ENCODE measurements at places on chromosomes 1 and 21.

DNA sequence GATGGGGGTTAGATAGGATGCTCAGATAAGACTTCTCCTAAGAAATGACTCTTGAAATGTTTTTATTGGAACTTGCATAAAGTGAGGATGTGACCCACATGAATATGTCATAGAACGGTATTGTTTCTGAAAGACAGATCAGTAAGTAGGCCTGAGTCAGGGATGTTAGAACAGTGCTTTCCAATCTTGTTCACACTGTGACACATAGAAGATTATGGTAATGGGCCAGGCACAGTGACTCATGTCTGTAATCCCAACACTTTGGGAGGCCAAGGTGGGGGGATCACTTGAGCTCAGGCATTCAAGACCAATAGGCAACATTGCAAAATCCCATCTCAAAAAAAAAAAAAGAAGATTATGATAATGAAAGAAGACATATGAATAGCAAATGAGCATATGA, 32.9 kb downstream of the FMO4 start:
- DNase-seq, result no peak

- no peak for DNase-seq
Measured at GRCh38 chr1:185016880-185017279, 28.5 kb upstream of the RNF2 start.

DNA sequence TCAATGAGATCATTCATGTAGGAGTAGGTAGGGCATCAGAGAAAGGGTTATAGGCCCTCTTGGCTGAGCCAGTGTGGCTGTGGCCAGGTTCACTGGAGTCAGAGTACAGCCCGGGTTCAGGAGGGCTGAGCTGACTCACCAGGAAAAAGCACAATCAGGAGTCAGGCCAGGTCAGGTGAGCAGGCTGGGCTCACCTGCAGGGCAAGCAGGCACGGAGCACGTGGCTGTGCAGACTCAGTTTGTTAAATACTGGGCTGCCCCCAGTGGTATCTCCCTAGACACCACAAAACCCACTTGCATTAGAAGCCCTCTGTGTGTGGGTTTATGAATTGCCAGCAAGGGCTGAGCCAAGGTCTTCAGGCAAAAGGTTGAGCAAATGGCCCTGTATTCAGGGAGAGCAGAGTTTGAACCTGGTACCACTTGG, 122.1 kb upstream of the SERBP1 start:
- no peak for DNase-seq

DNA sequence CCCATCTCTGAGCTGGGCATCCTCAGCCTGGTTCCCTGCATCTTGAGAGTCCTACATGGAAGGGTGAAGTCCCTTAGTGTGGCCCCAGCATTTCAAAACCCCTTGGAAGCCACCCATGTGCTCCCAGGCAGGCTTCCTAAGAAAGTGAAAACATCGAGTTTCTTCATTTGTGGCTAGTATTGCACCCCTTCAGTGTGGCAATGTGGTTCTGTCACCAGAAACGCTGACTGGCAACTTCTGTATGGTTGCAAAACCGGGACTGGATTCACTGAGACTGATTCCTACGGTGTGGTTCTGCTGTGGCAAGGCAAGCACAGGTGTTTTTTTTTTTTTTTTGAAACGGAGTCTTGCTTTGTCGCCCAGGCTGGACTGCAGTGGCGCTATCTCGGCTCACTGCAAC, 9.0 kb upstream of the IFNGR2 start:
- DNase-seq, result no peak

DNA sequence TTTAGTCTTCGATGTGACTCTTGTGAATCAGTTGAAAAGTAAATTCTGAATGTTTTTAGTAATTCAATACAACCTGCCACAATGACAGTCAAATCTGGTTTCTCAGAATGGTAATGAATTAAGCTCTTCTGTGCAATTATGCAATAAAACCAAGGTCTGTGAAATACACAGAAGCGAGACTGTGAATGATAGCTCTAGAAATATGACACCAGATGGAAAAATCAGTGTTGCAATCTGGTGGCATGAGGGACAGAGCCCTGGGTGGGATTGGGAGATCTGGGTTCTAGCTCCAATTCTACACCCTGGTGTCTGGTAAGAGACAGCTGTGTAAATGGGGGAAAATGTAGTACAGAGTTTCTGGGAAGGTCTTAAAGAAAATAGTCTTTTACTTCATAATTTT, 586.4 kb upstream of the ZRANB2 start:
- no peak for DNase-seq

DNA sequence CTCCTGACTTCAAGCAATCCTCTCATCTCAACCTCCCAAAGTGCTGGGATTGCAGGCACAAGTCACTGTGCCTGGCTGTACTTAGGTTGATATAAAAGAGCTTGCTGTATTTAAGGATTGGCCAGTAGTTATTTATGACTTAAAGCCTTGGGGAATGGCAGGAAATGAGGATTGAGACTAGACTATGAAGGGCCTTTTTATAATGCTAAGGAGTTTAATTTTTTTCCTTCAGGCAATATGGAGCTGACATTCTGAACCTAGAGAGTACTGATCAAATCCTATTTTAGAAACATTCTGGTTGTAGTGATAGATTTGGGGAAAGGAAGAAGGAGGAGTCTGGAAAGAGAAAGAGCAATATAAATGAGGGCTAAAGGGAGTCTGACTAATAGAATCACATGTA, 44.7 kb downstream of the MSH4 start:
- DNase-seq, result no peak

DNA sequence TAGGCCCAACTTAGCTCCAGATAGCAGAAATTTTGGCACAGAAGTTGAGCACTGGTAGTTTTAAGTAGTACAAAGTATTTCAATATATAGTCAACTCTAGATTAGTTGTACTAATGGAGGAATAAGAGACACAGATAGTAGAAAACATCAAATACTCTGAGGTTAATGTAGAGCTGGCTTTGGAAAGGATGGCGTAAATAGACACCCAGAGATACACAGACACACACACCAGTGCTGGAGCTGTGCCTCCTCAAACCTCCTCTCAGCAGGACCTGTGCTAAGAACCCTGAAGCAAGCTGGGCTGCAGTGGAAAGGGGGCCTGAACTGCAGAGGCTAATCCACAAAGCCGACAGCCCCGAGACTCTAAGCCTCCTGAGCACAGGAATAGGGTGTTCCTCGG, 67.0 kb upstream of the EDEM3 start:
- no peak for DNase-seq

GRCh38 chr1:148388260-148389026, 94.7 kb downstream of the PPIAL4G start:
- DNase-seq, result peak; percentile 91

- no peak for DNase-seq
Measured at GRCh38 chr1:182965096-182965495, 12.1 kb upstream of the SHCBP1L start.

DNA sequence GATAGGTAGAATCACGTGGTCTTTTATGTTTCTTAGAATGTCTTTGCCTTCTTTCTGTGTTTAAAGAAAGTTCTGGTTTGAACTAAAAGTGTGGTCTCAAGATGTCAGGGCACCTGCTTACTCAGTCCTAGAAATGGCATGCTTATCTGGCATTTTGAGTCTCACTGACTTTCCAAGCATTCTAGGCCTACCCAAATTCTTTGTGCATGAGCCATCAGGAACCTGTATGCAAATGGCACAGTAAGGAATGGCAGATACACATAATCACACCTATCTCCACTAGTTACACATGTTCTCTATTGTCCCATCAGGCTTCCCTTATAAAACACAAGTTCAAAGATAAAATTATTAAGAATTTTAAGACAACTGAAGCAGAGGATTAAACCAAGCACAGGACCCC, 29.5 kb upstream of the CLCA4 start:
- DNase-seq, result no peak

DNA sequence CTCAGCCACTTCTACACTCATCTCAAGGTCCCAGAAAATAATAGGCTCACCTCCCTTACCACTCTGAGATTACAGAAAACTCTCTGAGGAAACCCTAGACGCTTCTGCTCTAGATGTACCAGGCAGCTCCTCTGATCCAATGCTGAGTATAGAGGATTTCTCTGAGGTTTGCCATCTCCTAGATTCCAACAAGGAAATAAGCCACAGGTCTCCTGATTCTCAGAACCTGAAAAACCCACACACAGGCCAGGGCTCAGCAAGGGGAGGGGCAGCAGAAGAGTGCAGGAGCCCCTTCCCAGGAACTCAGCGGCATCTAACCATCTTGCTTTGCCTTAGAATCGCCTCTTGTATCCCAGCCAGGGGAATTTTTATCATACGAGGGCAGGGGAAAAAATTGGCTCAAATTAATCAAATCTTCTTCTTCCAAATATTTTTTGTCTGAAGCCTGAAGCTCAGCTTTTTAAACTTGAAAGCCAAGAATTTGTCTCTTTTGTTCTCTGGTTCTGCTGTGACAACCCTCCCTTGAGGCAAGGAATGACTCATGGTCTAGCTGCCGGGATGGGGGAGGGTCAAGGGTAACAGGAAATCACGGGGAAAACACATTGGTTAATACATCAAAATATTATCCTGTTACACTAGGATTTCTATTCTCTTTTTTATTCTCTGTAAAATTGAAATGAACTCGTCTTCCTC, 30.8 kb downstream of the GORAB start:
- peak; percentile 38 for DNase-seq

DNA sequence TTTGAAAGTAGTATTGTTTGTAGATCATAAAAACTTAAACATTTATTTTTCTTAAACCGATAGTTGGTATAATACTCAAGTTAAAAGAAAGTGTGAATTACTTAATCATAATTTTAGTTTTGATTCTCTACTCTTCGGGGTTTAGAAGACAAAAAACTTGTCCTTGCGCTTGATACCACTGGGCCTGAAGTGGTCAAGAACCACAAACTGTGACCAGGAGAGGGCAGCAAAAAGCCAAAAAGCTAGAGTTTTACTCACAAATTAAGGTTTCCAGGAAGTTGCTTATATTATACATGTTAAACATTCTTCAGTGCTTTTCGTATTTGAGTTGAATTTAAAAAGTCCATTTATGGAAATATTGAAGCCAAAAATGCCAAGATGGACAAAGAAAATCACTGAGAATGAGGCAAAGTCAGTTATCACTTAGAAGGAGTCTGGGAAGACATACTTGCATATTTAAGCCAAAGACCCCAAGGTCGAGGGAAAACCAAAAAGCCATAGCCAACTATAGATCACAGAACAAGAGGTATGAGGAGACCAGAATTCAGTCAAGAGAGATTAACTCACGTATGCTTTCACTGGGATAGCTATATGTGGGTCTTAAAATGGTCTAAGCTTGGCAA, 34.2 kb downstream of the EFCAB7 start:
- peak; percentile 11 for DNase-seq

DNA sequence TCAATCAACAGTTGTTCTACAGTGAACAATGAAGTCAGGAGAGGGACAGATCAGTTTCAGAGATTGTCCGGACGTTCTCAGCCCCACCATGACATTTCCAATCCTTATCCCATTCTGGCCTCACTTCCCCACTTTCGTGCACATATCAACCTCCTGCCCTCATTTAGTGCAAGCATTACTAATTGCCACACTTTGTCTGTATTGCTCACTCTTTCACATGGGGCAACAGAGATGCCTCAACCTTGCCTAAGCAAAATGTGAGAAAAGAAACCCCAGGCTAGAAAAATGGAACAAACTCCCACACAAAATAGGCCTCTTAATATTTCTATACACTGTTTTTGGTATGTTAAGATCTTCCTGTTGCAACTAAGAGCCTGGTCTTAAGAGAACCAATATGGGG, 8.9 kb upstream of the RGS1 start:
- no peak for DNase-seq

- DNase-seq, result peak; percentile 28
Measured at GRCh38 chr1:24926563-24927249, 3.4 kb downstream of the RUNX3 start.

DNA sequence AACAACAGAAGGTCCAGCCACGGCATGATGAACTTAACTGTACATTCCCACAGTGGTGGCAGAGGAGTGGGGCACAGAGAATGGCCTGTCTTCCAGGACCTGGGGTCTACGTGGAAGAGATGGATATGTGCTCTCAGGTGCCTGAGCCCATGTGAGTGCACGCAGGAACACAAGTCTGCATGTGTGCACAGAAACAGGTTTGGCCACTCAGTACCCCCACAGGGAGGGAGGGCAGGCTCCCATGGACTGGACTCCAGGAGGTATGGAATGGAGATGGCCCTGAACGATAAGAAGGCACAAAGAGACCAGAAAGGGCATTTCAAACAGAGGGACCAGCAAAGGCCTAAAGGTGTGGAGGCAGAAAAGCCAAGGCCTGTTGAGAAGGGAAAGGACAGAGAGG, 10.8 kb downstream of the COL9A2 start:
- no peak for DNase-seq

DNA sequence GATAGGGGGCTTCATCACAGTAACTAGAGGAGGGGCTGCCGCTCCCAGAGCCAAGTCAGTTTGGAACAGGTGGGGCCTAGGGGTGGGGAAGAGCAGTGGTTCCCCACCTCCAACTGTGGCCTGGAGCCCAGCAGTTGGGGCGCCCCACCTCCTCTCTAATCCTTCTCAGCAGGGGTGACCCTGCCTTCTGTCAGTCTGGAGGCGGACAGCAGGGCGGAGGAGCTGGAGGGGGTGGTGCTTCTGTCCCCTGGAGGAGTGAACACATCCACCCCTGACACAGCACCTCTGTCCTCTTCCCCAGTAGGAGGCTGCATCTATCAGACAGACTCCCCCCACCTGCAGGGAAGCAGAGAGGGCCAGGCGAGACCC, 73.8 kb downstream of the MRPL37 start:
- DNase-seq, result no peak

GRCh38 chr1:29496701-29497100, 260.4 kb downstream of the PTPRU start:
- no peak for DNase-seq

DNA sequence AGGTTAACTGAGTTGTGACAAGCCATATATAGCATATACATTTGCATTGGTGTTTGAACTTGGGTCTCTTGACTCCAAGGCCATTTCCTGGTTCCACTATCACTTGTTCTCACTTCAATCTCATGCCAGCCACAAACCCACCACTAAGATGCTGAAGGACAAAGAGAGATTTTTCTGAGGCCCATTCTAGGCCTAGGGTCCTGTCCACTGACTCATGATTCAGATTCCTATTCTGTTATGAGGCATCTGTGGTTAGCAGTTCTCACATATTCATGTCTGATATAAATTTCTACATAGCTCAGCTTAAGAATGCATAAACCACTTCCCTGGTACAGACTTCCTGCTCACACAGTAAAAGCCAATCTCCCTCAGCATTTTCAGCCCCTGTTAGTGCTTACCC, 326.1 kb upstream of the BEND5 start:
- DNase-seq, result peak; percentile 32

DNA sequence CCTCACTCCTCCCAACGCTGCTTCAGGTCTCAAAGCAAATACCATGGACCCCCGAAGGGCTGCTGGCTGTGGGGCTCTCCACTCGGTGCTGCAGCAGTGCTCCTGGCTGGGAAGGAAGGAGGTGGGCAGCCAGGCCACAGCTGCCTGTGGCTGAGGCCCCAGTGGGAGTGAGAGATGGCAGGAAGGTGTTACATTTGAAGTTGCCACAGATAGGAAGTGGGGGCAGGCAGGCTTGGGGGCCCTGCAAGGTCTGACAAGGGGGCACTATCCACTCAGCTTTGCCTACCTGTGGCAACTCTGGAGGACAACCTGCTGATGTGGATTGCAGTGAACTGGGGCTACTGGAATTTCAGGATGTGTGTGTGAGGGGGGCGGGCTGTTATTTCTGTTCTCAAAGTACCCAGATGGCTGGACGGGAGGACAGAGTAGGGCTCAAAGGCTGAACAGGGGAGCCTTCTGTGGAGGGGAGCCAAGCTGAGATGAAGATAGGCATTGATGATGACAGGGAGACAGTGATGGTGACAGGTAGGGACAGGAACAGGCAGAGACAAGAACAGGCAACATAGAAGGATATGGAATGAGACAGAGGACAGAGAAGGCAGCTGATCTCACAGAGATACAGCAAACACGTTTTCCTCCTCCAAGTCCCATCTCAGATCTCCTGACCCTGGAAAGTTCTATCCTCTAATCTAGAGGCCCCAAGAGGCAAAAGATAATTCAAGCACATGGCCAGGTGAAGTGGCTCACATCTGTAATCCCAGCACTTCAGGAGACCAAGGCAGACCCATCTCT, 1.8 kb downstream of the ZNF683 start:
- DNase-seq, result peak; percentile 63
